ENCODE measurements at places on chromosomes 13 and 19.

- DNase-seq = peak; percentile 69
These were observed 33.3 kb upstream of the MICU2 start for GRCh38 chr13:21637296-21637695.

DNA sequence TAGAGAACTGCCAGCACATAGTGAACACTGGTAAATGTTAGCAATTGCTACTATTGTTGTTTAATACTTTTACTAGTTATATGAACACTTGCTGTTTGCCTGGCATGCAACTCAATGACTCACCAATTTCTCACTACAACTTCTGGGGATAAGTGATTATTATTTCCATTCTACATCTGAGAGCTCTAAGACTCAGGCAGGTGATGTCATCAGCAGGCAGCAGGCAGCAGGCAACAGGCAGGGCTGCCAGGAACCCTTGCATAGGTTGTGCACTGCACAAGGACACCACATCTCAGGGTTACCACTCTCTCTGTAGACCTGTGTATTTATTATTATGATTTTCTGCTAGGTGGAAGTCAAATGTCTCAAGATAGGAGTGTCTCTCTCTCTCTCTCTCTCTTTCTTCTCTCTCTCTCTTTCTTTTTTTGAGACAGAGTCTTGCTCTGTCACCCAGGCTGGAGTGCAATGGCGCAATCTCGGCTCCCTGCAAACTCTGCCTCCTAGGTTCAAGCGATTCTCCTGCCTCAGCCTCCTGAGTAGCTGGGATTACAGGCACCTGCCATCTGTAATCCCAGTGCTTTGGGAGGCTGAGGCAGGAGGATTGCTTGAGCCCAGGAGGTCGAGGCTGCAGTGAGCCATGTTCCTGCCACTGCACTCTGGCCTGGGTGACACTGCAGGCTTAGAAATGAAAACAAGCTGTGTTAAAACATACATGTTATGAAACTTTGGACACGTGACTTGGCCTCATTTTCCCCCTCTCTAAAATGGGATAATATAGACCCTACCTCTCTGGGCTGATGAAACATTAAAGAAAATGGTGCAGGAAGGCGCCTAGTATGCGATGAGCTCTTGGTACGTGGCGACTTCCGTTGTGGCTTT lies 22.7 kb downstream of the HPN start:
- no peak for DNase-seq

DNA sequence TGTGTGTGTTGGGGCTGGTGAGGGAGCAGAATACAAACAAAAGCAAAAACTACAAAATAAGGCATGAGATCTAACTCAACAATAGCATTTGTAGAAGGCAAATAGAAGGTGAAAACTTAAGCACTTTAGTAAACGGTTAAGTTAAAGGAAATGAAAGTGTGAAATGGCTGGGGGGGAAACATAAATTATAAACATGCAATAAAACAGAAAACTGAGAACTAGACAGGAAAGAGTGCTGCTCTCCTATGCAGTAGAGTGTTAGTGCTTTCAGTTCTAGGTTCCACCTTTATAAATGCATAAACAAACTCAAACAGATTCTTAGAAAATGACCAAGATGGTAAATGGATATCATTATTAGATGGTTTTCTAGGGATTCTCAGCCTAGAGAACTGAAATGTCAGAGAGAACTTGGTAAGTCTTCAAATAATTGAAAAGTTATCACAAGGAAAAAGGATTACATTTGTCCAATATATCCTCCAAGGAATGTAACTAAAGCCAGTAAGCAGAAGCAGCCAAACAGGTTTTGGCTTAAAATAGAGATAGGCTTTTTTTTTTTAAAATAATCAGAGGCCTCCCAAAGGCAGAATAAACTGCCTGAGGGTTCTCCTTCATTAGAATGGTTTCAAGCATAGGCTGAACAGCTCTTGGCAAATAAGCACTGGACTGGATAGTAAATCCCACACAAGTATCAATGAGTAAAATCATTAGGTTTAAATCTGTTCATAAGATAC lies 23.3 kb downstream of the RBM26 start:
- DNase-seq = no peak

DNA sequence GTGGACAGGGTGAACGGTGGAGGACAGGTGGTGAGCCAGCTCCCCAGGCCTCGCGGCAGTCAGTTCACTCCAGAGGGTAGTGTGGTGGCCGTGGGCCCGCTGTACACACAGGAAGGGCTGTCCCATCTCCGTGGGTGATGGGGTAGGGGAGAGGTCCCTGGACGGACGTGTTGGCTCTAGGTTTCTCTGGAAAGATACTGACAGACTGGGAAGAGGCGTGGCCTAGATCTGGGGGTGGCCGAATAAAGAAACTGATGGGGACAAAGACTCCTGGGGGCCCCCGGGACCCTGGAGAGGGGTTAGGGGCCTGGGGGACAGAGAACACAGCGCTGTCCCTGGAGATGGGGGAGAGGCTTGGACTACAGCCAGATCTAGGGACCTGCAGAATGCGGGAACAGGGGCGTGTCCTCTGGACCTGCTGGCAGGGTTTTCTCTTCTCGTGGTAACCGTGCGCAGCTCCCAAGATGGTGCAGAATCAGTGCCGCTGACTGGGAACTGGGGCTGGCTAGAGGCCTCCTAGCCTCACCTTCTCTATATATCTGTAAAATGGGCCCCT lies 4.0 kb upstream of the PRAM1 start:
- DNase-seq = peak; percentile 43

- DNase-seq = no peak
These were observed 243.3 kb upstream of the STARD13 start for GRCh38 chr13:33528896-33529295.

DNA sequence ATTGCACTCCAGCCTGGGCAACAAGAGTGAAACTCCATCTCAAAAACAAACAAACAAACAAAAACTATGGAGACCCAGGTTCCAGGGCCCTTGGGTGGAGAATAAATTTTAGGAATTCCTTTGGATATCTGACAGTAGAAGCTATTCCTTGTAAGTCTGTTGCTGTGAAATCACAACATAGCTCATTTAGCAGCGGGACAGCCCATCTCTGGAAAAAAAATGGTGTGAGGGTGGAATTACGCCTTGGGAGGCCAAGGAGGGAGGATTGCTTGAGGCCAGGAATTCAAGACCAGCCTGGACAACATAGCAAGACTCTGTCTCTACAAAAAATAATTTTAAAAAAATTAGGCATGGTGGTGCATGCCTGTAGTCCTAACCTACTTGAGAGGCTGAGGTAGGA lies 15.7 kb downstream of the HMGB1 start:
- no peak for DNase-seq

DNA sequence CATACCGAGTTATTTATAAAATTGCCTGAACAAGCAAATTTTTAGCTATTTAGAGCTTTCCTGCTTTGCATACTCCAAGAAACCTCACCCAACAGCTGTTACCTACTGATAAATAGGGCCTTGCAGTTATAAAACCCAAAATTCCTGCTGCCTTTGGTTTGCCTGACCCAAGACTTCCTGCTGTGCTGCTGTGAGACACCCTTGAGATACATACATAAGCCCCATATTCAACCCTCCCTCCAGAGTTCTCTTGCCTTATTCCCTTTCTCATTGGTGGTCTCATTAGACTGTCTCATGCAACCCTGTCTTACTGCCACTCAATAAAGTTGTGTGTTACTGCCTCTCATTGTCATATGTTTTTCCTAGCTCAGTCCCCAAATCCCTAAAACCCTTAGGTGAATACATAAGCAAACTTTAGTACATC lies 677.6 kb downstream of the UQCRFS1 start:
- no peak for DNase-seq

DNA sequence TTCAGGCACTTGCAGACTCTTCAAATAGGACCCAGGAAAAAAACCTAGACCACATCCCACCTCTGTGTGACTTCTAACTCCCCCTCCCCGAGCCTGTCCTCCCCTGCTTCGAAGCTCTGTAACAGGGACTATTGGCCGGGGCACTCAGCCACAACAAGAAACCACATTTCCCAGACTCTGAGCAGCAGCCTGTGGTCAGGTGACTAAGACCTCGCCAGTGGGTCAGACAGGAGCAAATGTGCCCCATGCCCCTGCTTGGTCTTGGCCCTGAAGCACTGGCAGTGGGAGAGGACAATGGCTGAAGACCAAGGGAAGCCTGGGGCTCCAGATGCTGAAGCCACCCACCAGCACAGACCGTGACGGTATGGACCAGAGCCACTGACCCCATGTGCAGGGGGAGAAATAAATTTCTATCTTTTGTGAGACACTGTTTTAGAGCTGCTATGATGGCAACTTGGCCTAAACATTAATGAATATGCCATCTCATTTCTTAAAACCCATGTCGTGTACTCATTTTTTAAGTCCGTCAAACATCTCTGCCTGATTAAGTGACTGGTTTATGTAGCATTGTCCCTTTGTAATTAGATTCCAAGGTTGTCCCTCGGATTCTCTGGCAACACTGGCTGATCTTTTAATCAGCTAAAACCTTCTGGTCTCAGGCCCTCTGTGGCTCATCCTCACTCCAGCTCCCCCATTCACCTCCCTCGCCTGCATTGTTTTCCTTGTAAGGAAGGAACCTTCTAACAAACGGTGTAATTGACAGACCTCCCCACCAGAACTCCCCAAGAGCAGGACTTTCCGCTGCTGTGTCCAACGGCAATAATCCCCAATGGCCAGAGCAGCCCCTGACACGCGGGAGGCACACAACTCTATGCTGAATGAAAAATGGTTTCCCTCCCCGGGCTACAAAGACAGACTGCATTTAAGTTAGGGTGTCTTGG lies 98.4 kb downstream of the STK24 start:
- DNase-seq = no peak

- no peak for DNase-seq
These were observed 704.7 kb downstream of the DIAPH3 start for GRCh38 chr13:59458908-59459579.

All from NCI-H1417 (cell line).